ENCODE measurements at places on chromosomes 7 and 10.

DNA sequence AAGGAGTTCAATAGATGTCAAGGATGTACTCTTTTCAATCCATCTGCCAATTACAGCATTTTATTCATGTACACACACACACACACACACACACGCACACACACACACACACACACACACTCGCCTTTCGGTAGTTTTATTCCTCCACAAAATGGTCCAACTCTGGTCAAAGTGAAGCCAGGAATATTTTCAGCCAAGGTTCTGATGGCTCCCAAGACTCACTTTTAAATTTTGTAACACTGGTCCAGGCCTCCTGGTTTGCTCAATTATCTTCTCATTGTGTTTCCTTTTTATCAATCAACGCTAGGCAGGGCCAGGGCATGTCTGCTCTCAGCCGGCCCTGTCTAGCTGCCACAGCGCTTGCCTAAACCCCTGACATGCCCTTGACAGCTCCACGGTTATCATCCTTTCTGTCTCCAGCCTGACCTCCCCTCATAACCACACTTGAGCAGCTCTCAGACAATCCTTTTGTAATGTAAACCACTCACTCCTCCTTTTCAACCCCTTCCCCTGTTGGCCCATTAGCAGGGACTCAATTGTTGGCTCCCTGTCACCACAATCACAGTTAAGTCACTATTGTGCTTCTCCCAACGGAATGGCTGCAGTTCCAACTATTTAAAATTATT lies 115.1 kb downstream of the ICA1 start:
- DNase-seq, result no peak

DNA sequence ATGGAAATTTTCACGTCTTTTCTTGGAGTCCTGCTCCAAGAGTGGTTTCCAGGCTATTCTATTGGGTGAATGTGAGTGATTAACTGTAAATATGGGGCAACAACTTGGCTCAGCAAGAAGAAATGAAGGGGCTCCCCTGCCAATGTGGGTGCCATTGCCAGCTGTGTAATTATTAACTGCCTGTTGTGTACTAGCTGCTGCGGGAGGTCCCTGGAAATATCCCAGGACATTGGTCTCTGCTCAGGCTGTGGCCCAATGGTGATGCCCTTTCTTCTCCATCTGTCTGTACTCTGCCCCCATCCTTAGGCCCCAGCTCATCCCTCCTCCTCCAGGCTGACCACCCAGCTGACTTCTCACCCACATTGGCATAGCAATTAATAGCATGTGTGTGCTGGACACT lies 29.4 kb downstream of the NPTX2 start:
- no peak for DNase-seq

DNA sequence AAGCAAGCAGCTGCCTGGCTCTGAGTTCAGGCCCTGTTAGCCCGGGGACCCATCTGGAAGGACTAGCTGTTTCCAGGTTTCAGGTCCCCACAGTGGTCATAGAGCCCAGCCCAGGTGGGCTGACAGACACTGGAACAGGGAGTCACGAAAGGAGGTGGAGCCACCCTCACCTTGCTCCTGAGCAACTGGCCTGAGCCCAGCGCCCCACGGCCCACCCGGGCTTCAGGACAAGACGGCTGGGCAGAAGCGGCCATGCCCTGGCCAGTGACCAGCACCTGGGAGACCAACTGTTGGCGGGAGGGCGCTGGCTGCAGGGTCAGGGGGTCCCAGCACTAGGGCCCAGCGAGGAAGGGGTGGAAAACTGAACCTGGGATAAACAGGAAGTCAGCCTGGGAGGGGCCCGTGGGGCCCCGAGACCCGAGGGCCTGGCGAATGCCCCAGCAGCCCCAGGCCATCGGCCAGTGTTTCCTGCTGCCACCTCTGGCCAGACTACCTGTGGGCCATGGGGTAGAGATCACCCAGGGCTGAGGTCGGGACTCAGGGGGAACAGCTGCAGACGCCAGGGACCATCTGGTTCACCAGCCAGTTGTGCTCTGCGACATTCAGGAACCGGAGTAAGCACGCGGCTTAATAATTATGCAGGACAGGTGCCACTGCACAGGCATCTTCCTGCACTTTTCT lies 282.1 kb upstream of the PPP2R2D start:
- DNase-seq, result no peak

GRCh38 chr10:2475711-2476217 lies 591.6 kb upstream of the PFKP start:
- DNase-seq, result no peak

DNA sequence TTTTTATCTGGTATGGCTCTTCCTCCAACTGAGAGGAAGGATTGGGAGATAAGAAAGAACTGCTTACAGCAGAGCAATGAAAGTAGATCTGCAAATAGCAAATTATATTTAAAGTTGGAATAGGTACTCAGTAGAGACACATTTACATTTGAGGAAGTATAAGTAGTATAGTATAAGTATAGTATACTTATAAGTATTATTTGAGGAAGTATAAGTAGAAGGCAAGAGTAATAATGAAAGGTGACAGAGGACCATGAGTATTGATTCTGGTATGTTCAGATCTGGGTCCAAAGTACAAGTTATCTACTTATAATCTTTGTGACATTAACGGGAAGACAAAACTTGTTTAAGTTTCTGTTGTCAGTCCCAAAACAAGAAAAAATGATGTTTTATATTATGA lies 527.6 kb upstream of the SORCS1 start:
- no peak for DNase-seq

DNA sequence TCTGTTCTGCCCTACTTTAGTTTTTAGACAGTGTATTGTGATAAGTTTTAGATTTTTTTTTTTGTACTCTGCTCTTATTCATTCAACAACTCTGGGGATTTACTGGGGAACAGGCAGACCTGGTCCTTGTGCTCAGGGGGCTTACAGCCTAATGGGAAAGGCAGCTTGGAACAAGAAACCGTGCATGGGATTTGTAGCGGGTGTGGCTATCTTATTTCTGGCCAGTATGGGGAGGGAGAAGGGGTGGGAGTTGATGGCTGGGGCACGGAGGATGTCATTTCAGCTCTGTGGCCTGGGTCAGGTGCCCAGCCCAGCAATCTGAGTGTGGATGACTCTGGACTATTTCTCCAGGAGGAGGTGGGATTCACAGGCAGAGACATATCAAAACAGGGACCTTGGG lies 47.0 kb downstream of the GRK5 start:
- DNase-seq, result no peak

DNA sequence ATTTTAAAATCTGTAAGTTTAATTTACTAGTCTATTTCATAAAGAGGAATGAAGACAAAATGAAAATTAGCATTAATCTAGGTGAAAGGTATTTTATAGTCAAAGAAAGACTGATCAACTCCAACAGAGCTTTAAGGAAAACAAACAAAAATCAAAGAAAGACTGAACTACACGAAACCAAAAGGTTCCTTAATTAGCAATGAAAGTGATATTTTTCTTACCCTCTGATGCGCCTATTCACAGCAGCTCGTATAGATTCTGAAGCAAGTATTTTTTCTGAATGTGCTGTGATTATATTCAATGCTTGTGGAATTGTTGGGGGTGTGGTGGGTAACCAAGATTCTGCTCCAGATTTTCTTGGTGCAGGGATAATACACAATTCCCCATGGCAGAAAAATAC lies 11.8 kb downstream of the ECD start:
- DNase-seq, result no peak

- no peak for DNase-seq
These were observed 41.8 kb downstream of the BLNK start for GRCh38 chr10:96229568-96230030.

DNA sequence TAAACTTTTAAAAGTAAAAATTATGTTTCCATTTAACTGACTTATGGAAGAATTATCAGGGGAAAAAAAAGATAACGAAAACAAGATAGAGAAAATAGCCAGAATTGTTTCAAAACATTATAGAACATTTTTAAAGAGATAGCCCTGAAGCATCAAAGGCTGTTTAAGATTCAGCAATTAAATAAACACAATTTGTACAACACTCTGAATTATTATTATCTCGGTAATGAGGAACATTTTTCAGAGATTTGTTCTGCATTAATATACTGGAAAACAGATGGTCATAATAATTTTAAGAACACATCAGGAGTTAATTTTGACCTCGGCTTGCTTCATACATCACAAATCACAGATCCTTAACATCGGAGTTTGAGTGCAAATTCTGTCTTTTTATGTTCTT lies 643.8 kb downstream of the SORCS1 start:
- no peak for DNase-seq

DNA sequence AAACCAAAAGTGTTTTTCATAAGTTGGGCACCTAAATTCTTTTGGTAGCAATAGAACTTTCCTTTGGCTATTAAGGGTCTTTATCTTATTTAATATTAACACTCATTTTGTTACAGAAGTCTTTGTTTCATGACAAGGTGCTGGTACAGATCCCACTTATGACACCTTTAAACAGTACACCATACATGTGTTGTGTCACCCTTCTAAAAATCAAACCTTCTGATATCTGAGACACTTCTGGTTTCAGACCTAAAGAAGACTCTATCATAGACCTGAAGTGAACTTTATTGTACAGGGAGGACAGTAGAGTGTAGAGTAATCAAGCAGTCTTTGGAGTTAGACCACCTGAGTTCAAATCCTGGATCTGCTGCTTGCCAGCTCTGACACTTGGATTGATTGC lies 5.8 kb upstream of the USP6NL start:
- DNase-seq, result no peak

DNA sequence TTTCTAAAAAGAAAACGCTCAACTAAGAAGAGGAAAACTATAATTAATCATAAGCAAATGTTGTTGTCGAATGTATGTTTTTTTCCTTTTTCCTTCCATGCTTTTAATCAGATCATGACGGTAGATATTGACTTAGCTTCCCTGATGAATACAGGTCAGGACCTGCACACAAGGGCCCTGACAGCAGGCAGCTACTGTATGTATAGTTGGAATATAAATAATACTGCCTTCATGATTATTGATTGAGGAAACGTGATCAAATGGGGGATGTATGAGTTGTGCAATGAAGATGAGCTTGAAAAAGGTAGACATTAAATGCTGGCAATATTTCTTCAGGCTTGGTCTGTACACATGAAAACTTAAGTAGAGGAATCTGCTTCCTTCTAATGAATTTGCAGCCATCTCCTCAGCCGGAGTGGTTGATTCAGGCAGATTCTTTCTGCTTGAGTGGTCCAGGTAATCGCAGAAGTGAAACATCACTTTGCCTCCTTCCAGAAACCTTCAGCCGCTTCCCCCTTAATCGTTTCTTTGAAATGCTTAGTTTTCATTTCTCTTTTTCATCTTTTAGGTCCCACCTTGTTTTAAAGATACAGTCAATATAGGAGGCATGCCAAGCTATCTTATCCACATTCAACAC lies 656.5 kb downstream of the SDK1 start:
- DNase-seq, result no peak

DNA sequence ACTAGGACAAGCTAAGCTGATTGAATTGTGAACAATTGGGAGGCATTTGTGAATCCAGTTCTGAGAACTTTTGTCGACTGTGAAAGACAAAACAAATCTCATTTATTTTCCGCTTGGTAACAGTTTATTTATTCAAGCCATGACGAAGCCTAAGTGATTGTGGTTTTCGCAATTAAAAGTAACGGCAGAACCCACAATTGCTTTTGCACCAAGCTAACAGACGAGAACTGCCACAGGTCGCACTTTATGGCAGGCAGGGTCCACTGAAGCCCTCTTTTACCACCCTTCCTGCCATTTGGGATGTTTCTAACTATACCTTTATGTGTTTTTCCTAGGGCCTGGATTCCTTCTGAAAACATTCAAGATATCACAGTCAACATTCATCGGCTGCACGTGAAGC lies 111.2 kb downstream of the ZMYND11 start:
- DNase-seq, result no peak

- no peak for DNase-seq
These were observed 12.4 kb downstream of the CALY start for GRCh38 chr10:133324198-133324792.

- no peak for DNase-seq
These were observed at the start of gene ASAH2B for GRCh38 chr10:50739618-50740292. ASAH2B (plus strand) TSS chr10:50739936; CDS start chr10:50745131, 5,195 bp downstream.

DNA sequence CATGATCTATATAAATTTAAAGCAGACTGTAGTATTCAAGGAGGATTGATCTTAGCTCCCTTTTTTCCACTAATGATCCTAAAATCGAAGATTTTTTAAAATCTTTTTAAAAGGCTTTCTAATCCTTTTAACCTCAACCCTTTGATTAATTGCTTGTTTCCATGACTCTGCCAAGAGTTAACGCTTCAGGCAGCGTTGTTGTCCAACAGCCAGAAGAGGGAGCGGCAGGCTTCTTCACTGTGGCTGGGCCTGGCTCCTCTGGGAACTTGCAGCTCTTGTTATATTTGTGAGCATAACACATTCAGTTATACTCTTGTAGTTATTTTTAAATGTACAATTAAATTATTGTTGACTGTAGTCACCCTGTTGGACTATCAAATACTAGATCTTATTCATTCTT lies 26.3 kb downstream of the CRCP start:
- no peak for DNase-seq

DNA sequence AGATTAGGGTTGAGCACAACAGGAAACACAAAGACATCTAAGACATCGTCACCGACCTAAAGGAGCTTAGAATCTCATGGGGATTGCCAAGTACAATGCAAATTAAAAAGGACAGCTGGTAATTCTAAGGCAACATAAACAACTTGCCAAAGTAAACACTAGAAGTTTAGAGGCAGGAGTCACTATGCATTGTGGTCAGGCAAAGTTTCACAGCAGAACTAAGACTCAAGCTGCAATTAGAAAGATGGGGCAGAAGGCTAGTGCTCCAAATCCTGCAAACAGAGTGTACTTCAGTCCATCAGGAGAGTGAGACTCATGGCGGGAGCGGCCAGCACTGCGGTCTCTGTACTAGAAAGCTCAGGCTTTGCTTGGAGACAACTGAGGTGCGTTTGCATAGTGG lies 52.7 kb downstream of the HIPK2 start:
- peak; percentile 65 for DNase-seq

DNA sequence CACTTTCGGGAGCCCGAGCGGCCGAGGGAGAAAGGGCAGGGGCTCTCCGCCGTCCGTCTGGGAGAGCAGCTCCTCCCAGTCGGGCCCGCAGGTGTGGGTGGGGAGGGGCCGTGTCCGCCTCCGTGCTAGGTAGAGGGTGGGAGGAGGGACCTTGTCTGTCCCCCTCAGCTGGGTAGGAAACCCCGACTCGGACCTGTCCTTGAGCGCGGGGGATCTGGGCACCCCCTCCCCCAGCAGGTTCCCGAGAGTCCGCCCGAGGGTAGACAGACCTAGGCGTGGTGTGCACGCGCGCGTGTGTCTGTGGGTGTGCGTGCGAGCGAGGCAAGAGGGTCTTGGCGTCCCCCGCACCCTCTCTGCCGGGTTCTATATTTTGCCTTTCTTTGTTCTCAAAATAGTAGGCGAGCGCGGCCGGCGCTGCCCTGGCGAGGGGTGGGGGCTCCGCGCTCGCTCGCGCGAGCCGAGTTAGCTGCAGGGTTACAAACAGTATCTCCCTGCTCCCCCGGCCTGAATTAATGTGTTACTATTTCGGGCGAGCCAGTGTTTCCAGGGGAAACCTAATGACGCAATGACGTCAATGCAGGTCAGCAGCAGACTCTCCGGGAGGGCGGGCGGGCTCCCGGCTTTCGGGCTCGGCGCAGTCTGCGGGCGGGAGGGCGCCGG lies 73.9 kb upstream of the LEP start:
- peak; percentile 14 for DNase-seq
